Thyroid gland (tissue), 4 donors: ENCODE measurements at places on chromosomes 12 and 14.

- no peak for DNase-seq
- H3K36me3 ChIP-seq: no peaks in the 10 kb centered on the region
- no peak overlapping the region for H3K4me3 ChIP-seq
These were observed 216.9 kb downstream of the NTF3 start for GRCh38 chr12:5648692-5649359.

DNA sequence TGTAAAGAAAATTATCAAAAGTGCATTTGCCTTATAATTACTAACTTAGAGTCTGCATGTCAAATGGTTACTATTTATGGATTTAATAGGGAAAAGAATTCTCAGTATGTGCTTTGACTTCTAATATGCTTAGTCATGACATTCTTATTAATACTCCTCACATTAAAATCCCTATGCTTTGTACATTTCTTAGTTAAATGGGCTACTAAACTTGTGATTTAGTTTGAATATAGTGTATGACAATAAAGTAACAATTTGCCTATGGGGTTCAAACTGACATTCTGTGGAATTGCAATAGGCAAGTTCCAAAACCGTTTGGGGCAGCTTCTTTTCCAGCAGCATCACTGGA is 361.9 kb upstream of the TMTC1 start:
- H3K4me1 ChIP-seq: no peaks in the 10 kb centered on the region
- no peaks in the 10 kb centered on the region for H3K36me3 ChIP-seq
- no peaks in the 10 kb centered on the region for H3K27me3 ChIP-seq

GRCh38 chr12:124143726-124144125 is 151.2 kb upstream of the RFLNA start:
- no peak for DNase-seq
- H3K4me1 ChIP-seq: no peaks in the 10 kb centered on the region
- no peak overlapping the region for H3K4me3 ChIP-seq
- no peak overlapping the region for H3K27ac ChIP-seq
- H3K36me3 ChIP-seq: no peaks in the 10 kb centered on the region

DNA sequence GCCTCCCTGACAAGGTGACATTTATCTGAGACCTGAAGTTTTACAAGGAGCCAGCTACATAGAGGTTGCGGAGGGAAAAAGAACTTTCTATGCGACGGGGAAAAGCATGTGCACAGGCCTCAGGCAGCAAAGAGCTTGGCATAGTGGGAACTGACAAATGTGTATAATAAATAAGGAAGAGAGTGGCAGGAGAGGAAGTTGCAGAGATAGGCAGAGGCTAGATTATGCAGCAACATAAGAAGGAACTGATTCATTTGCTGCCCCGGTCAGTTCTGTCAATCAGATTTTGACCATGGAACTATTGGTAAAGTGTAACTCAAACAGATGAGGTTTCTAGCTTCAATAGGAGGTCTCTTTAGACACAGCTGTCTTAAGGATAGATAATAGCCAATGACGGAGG is 33.7 kb upstream of the RIC8B start:
- H3K36me3 ChIP-seq: no peaks in the 10 kb centered on the region
- DNase-seq: no peak
- H3K27me3 ChIP-seq: no peaks in the 10 kb centered on the region
- H3K4me1 ChIP-seq: no peaks in the 10 kb centered on the region
- H3K4me3 ChIP-seq: no peak overlapping the region

GRCh38 chr12:124694846-124695497 is 127.6 kb upstream of the NCOR2 start:
- DNase-seq: peak; percentile 62
- H3K27me3 ChIP-seq: no peaks in the 10 kb centered on the region
- H3K36me3 ChIP-seq: no peaks in the 10 kb centered on the region
